ENCODE measurements at places on chromosomes 7 and 10.

GRCh38 chr7:78912781-78913180 lies 540.7 kb downstream of the MAGI2 start:
- DNase-seq, result no peak

GRCh38 chr10:50567384-50567783 lies 56.4 kb downstream of the SGMS1 start:
- DNase-seq, result no peak

DNA sequence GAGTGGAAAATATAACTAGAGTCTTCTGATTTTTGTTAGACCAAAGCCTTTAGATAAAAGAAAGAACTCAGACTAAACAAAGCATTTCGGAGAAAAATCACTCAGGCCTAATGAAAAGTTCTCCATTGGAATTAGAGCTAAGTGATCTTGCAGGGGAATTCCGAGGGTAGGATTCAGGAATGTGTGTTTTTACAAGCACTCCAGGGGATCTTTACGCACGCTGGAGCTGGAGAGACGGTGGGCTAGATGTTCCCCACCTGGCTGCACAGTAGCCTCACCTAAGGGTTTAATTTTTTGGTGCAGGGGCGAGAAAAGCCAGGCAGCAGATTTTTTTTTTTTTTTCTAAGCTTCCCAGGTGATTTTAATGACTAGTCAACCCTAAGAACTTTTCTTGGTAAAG lies 7.9 kb upstream of the PAPSS2 start:
- no peak for DNase-seq

- DNase-seq, result no peak
These were observed 57.1 kb downstream of the FIGNL1 start for GRCh38 chr7:50393076-50393475.

DNA sequence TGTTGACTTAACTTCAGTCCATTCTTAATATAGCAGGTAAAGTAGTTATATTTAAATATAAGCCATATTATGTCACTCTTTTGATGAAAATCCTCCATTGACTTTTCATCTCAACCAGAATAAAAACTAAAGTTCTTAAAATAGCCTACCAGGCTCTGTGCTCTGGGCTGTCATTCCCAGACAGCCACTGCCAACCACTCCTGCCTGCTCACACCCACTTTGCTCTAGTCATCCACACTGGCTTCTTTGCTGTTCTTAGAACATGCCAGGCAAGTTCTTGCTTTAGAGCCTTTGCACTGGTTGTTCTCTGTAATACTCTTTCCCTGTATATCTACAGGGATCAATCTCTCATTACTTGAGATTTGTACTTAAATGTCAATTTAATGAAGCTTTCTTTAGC lies 80.6 kb downstream of the ZEB1 start:
- no peak for DNase-seq

GRCh38 chr7:4460597-4460996 lies 221.5 kb upstream of the FOXK1 start:
- DNase-seq, result no peak

GRCh38 chr10:97159646-97160305 lies 26.0 kb downstream of the SLIT1 start:
- DNase-seq, result no peak

DNA sequence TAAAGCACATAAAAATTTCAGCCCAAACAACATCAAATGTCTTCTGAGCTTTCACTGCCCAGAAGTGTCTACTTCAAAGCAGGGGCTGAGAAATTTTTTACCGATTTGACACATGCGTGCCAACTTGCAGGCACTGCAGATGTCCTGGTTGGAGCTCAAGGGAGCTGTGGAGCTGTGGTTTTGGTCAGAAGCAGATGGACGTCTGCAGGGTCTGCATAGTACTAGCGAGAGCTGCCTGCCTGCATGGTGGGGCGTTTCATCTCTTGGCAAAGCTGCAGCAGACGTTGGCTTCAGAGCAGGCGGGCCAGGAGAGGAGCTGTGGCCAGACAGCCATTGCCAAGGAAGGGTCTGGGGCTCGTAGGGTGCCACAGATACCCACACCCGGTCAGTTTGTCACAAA lies 296.7 kb downstream of the GLRX3 start:
- no peak for DNase-seq

DNA sequence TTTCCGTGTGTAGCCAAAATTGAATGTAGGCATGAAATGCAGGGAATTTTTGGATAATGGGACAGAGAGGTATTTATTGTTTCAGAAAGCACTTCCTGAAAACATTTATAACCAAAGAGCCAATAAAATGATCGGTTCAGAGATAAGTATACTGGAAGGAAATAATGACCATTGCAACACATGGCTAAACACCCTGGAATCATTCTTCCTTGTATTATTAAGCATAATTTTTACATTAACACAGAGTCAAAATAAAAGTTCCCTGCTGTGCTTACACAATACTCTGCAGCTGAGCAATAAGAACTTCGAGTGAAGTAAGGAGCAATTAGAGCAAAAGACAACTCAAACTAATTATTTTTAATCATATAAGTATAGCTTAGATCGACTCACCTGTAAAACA lies 648.3 kb downstream of the TNS3 start:
- no peak for DNase-seq

GRCh38 chr7:20388084-20388483 lies 57.4 kb downstream of the ITGB8 start:
- DNase-seq, result no peak

DNA sequence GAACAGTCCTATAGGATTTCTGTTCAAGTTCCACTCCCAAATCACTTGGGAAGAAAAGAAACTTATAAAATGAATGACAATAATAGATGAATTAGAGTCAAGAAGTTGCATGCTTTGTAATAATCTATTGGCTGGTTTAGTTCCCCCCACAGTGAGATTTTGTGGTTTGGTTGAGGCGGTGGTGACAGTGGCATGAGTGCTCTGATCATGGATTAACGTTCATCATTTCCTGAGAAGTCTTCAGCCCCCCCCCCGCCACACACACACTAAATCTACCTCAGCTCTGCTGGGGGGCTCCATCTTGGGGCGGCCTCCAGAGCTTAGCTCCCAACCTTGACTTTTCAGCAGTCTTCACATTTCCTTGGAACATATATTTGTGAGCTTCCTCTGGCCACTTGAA lies 121.7 kb downstream of the ABCA13 start:
- no peak for DNase-seq

- DNase-seq, result no peak
These were observed 17.3 kb downstream of the FAM107B start for GRCh38 chr10:14757394-14757793.

DNA sequence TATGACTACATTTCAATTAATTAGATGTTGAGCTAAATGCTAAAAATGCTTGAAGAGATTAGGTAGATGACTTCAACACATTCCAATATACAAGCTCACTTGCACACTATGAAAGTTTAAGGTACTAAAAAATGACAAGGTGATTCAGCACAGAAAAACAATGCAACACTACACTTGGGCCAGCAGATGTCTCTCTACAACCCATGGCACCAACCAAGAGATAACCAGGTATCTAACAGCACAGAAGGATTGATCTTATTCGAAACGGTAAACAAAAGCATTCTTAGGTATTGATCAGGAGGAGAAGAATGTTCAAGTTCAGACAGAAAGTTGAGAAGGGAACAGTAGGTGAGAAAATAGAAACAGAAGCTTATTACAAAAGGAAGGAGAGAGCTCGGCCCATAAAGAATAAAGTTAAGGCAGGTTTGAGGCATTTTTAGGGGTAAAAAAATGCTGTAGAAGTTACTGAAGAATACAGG lies 248.2 kb upstream of the KLF14 start:
- peak; percentile 30 for DNase-seq

DNA sequence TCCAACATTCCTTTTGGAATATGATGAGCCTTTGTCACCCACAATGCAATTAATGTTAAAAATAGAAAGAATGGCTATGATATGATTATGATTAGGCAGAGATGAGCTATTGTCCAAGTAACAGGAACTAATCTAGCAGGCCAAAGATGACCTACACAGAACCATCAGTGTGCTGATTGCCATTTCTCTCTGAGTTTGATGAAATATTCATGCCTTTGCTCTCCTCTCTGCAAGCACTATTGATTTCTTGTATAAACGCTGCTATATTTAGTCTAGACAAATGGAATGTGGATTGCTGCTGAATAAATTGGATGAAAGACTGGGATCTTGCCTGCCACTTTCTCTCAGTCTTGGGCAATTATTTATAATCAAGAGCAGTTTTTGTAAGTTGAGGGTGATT lies 85.4 kb downstream of the HDAC9 start:
- DNase-seq, result no peak

DNA sequence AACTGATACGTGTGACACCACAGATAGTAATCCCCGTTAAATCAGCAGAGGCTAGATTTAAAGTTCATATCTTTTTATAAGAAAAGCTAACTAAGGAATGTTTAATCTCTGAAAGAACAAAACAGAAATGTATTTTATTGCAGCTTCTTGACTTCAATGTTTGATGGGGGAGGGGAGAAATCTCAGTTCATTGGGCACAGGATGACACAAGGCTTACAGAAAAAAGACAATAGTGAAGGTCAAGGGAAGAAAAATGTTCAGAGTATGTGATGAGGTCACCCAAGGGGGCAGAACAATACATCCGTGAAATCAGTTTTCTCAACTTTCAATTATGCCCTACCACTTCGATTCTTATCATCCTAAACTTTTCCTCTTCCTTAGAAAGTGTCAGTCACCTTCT lies 102.9 kb downstream of the ELAPOR2 start:
- DNase-seq, result no peak

DNA sequence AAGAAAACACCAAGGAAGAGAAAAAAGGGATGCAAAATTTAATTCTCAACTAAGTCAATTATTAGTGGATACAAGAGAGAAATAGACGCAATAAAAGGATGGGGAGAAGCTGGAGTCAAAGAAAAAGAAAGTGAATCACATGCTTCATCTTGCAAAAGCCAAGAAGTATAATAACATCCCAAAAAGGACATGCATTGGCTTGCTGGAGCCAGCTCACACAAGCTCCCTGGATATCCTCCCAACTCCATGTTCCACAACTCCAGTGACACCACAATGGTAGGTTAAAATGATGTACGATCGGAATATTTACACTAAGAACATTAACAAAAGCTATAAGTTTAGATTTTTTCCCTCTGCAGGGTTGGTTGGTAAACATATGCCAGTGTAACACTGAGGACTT lies 72.4 kb downstream of the MACC1 start:
- no peak for DNase-seq

DNA sequence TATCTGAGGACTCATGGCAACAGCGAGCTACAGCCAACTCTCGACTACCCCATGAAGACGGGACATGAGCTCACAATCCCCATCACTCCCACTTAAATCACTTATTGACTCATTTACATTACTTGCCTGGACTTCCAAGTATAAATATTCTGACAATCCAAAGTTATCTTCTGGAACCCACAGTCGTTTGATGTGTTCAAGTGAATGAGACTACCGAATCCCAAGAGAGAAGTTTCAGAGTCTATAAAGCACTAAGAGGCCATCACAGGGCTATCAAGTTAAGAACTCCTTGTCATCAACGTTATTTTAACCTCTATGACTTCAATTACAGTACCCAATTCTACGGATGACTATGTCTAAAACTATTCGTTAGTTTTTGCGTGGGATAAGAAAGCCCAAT lies 11.5 kb upstream of the ANAPC16 start:
- DNase-seq, result no peak

DNA sequence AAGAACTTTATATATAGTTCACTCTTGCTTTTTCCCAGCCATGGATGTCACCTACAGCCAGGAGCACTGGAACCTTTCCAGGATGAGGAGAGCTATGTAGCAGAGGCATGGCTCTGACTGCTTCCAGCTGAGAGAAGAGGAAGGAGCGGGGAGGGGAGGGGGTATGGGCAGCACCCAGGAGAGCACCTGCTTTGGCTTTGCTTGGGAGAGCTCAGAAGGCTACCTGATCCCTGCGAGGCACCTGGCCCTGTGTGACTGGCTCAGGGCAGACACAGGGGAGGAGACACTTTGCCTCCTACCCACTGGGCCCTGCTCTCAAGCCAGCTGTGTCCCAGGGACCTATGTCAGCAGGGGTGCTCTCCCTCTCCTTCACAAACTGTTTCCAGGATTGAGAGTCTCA lies 67.1 kb downstream of the HK1 start:
- DNase-seq, result no peak

GRCh38 chr10:11225935-11226334 lies 208.3 kb downstream of the CELF2 start:
- DNase-seq, result no peak

- DNase-seq, result no peak
These were observed 45.5 kb upstream of the STEAP1B start for GRCh38 chr7:22545529-22545928.

GRCh38 chr7:506921-507622 lies 12.6 kb downstream of the PDGFA start:
- no peak for DNase-seq

DNA sequence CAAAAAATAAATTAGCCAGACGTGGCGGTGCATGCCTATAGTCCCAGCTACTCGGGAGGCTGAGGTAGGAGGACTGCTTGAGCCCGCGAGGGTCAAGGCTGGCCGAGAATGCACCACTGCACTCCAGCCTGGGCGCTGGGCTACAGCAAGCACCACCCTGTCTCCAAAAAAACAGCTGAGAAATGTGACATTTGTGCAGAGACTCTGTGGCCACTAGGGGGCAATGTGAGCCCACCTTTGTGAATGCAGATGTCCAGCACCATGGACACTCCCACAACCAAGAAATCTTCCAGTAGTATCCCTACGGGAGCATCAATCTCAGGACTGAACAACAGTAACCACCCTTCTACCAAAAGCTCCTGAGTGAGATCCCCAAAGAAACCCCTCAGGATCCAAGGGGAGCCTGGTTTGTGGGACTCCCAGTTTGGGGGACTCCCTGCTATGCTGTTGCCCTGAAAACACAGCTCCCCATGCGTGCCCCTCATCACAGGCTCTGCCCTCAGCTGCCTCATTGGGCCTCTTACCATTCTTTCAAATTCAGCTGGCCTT lies 6.2 kb upstream of the AHCYL2 start:
- DNase-seq, result peak; percentile 56

GRCh38 chr7:129160161-129160905 lies 15.8 kb downstream of the TSPAN33 start:
- DNase-seq, result no peak

DNA sequence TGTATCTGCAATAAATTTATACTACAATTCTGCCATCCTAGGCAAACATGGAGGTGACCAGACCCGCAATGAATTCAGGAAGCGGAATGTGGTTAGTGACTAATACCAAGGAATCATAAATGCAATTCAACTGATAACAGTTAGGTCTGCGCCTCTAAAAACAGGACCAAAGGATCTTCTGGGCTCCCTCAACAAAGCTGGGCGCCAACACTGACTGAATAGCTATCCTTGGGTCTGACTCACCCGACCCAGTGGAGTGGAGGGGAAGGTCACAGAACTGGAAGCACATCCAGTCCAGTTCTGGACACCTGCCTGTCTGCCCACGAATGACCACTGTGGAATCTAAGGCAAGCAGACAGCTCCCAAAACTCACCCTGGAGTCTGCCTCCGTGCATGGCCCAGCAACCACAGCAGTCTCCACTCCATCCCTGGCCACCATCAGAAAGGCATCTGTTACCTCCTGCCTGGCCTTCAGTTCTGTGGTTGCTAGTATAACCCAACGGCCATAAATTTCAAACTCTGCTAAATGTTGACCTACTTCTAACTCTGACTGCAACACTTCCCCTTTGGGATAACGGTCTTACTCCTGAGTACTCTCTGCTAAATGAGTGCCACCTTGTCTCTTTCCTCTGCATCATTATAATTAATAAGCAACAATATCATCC lies 43.0 kb upstream of the DLX6 start:
- DNase-seq, result no peak
